ENCODE measurements at places on chromosomes 16 and 17. TPM values are rescaled to one million over a fixed set of nuclear protein-coding genes. Genes with fewer than 3 reads are reported as not detected.

DNA sequence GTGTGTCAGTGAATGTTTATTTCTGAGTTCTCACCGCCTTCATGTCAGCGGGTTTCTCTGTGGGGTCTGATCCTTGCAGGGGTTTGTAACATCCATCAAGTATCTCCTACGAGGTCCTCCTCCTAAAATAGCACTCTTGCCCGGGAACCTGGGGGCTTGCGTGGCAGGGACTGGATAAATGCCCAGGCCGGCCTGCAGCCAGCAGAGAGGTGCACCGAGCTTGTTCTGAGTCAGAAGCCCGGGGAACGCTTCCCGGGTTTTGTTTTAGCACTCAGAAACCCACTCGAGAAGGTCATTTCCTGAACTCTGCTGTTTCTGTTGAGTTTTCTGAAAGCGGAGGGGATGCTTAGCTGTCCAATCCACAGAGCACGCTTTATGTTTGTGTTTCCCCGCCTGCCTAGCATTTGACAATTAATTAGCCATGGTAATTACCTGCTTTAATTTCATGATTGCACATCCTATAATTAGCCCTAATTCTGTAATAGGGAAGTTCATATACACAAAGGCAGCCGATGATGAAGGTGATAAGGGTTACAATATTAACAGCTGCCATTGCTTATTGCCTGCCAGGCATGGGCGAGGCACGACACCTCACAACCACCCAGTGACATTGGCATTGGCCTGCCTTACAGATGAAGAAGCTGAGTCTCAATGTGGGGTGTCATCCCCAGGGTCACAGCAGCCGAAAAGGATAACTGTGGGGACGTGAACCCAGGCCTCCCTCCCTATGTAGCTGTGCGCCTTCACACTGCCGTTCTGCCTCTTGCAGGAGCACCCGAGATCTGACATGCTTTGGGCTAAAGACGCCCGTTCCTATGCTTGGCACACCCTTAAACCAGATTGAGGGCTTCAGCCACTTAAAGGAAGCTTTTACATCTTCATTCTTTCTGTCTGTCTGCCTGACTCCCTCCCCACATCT is 333.1 kb downstream of the CPPED1 start:
- DNase-seq: no peak

GRCh38 chr17:68698746-68699145 is 97.6 kb upstream of the FAM20A start:
- DNase-seq: peak; percentile 75

DNA sequence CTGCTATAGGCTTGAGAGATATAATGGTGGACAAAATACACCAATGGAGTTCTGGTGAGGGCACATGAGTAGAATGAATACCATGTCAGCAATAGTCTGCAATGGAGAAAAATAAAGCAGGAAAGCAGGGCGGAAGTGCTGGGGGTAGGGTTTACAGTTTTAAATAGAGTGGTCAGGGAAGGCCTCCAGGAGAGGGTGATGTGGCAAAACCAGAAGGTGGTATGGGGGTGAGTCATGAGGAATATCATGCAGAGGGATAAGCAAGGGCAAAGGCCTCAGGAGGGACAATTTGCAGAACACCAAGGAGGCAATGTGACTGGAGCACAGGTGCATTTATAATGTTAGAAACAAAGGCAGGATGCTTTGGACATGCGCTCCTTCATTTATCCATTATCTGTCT is 102.0 kb downstream of the ITFG1 start:
- DNase-seq: no peak

- DNase-seq: no peak
Observed at GRCh38 chr16:82454152-82454551, 172.6 kb upstream of the CDH13 start.

- no peak for DNase-seq
Observed at GRCh38 chr17:21185061-21185460, 28.9 kb downstream of the TMEM11 start.

Gene SERPINF2
- not detected for total RNA-seq

Gene CCL5
- total RNA-seq: 3.5 TPM

- DNase-seq: no peak
Observed at GRCh38 chr16:74842413-74842812, 67.8 kb upstream of the FA2H start.

GRCh38 chr17:8991514-8992285 is 26.2 kb upstream of the PIK3R5 start:
- DNase-seq: peak; percentile 86

DNA sequence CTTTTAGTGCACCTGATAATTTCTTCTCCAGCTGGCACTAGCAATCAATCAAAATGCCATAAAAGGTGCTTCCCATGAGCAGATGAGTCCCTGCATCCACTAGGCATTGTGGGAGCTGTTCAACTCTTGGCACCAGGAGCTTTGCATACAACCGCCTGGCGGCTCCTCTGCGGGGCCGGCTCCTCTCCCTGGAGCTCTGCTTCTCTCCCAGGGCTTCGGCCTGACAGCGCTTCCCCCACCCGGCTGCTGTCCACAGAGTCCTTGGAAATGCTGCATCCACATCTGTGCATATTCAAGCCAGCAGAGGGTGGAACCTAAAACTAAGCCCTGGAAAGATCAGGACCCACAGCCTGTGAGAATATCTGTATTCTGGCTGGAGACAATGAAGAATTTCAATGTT is 62.9 kb downstream of the LMF1 start:
- peak; percentile 54 for DNase-seq

- DNase-seq: peak; percentile 88
Observed at GRCh38 chr17:7557775-7558543, 591 bp upstream of the TNFSF13 start.

Gene SPATA22
- not detected for total RNA-seq

DNA sequence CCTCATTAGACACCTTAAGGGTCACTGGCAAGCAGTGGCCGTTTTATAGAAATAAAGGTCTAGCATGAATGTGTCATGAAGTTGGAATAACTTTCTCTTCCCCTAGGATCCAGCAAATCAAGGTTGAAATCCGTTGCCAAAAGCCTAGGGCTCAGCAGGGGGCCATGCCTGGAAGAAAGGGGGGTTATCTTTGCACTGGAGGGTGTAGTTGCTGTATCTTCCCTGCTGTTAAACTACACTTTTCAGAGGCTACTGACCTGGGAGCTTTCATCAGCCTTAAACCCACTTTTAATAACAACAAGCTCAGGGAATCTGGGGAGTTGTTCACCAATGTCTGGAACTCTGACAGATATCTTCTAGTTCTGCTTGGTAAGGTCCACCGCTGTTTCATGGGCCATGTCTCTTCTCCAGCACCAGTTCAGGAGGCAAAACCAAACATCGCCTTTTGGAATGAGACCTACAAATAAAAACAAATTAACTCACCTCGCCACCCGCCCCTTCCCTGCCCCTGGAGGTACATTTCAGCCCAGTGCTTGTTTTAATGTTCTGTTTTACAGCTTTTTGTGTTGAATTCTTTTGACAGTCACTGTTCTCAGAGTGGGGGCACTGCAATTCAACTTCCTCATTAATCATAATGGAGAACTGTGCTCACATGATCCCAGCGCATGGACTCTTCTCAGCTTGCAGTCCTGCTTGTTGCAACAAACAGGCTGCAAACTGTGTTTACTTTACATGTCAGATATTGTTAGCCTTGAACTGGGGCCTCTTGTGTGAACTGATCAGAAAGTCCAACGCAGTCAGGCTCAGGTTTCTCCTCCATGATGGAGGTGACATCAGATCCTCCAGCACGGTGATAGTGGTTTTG is 508.7 kb downstream of the KCNJ2 start:
- no peak for DNase-seq

All from tongue (tissue), 3 donors.